Ascending aorta (tissue), 2 donors: ENCODE measurements at places on chromosomes 4 and X.

DNA sequence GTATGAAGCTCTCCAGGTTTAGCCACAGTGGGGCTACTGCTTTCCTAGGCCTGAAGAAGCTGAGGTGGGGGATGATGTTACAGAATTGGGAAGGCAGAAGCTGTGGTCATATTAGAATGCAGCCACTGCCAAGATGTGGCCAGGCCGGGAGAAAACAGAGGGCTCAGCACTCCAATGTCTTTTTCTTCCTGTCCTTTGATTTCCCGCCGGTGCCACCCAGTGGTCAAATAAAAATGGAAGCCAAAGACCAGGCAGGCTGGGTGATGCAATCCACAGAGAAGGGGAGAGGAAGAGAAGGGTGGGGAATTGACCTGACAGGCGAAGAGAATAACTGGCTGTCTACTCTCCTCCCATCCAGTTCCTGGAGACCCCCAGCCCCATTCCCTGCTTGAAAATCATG, 94.9 kb upstream of the SHISA3 start:
- H3K27me3 ChIP-seq: no peaks in the 10 kb centered on the region
- no peaks in the 10 kb centered on the region for H3K4me1 ChIP-seq
- no peak overlapping the region for H3K4me3 ChIP-seq
- no peak for DNase-seq

DNA sequence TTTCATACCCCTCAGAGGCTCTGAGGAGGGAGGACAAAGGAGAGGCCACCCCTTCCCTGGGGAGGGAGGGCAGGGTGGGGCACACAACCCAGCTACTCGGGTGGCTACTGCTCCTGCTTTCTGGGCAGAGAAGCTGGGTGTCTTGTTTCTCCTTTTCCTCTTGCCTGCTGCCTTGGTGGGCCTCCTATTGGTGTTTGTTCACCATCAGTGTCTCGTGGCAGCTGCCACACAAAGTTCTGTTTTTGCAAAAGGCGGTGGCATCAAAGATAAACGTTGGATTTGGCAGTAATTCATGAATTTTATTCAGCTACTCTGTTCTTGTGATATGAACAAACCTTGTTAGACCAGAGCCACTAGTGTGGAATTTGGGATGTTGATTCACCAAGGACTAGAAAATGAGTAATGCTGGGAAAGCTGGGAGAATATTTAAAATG, 153.0 kb upstream of the SCML1 start:
- H3K36me3 ChIP-seq: no peaks in the 10 kb centered on the region
- no peak for DNase-seq
- H3K27me3 ChIP-seq: no peaks in the 10 kb centered on the region
- peaks cover 23% of the 10 kb centered on the region for H3K4me1 ChIP-seq

- no peaks in the 10 kb centered on the region for H3K27me3 ChIP-seq
- H3K27ac ChIP-seq: no peak overlapping the region
- peaks cover 2% of the 10 kb centered on the region for H3K36me3 ChIP-seq
- no peak overlapping the region for H3K4me3 ChIP-seq
- no peak for DNase-seq
Measured at GRCh38 chr4:61933527-61933926, 733.4 kb downstream of the ADGRL3 start.

GRCh38 chrX:134184936-134185335, 52.0 kb upstream of the CCDC160 start:
- no peak overlapping the region for H3K4me3 ChIP-seq
- H3K27ac ChIP-seq: no peak overlapping the region
- no peak for DNase-seq

DNA sequence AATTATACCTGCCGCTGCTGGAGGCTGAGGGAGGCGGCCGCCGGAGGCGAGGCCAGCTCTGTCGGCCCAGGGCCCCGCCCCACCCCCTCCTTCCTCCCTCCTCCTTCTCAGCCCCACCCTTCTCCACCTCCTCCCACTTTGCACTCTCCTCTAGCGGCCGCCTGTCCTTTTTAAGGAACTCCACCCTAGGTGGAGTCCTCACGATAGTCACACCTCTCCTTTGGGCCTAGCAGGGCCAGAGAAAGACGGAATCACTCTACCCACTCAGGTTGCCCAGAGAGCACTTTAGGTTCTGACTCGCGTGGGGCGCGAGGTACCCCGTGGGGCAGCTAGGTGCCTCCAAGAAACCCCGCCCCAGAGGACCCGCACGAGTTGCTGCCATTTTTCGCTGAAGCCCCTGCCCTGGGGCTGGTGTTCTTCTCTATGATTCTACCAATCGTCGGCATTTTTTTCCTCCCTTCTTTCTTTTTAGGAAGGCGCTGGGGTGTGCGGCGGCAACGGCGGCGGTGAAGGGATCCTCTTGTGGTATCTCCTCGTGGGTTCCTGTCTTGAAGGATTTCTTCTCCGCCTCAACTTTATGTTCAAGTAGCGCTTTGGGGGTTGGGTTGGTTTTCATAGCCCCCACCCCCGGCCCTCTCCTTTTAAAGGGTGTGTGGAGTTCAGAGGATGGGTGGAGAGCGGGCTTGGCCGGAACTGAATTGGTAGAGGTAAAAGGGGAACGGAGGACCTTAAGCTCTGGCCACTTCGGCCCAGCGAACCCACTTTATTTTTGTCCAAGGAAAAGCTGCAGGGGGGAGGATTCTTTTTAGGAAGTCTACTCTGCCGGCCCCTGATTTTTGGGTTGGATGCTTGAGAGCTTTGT, at the start of gene KLF8:
TSS of gene KLF8 (plus strand) at position 136 of the 862 bp plus-strand sequence. CDS start 979 bp downstream, outside the sequence.
- peak within 1 kb of the TSS; percentile 61 for H3K4me3 ChIP-seq
- DNase-seq: peak; percentile 67
- H3K27ac ChIP-seq: peak within 1 kb of the TSS; percentile 76
- H3K4me1 ChIP-seq: no peaks in the 10 kb centered on the region
- H3K36me3 ChIP-seq: no peaks in the 10 kb centered on the region
- H3K27me3 ChIP-seq: no peaks in the 10 kb centered on the region

DNA sequence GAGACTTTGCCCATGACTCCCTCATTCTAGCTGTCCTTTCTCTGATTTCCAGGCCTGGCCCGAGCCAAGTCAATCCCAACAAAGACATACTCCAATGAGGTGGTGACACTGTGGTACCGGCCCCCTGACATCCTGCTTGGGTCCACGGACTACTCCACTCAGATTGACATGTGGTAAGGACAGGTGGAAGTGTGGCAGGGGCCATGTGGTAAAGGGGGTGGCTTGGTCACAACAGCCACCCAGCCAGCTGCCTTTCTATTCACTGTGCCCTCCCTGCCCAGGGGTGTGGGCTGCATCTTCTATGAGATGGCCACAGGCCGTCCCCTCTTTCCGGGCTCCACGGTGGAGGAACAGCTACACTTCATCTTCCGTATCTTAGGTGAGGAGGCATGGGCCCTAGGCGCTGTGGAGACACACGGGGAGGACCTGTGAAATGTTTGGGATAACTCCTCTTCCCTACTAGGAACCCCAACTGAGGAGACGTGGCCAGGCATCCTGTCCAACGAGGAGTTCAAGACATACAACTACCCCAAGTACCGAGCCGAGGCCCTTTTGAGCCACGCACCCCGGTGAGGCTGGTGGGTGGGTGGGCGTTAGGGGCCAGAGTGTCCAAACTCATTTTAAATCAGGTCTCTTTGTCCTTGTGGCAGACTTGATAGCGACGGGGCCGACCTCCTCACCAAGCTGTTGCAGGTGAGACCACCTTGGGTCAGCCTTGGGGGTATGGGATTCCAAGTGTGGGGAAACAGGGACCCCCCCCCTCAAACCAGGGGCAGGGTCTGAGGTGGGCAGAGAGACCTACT, 6.1 kb upstream of the USP11 start:
- no peak for DNase-seq
- H3K27ac ChIP-seq: no peak overlapping the region
- H3K4me1 ChIP-seq: no peaks in the 10 kb centered on the region
- no peaks in the 10 kb centered on the region for H3K27me3 ChIP-seq

- H3K36me3 ChIP-seq: no peaks in the 10 kb centered on the region
- no peaks in the 10 kb centered on the region for H3K27me3 ChIP-seq
- DNase-seq: peak; percentile 44
- H3K4me3 ChIP-seq: no peak overlapping the region
- H3K27ac ChIP-seq: no peak overlapping the region
Measured at GRCh38 chr4:2366252-2367192, 51.9 kb downstream of the ZFYVE28 start.

DNA sequence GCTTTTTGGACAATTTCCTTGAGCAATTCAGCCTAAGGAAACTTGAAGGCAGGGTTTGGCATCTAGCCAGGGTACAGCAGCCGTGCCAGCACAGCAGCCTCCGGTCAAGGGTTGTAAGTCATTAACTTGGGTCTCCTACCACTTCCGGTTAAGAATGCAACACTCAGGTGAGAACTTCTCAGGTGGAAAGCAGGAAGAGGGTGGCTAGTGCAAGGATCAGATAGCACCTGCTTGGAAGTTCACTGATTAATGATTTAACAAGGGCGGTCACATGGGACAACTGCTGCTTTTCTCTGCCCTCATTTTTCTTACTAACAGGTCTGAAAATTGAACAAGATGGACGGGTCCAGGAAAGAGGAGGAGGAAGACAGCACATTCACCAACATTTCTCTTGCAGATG, 30.1 kb upstream of the SCOC start:
- no peak overlapping the region for H3K27ac ChIP-seq
- no peaks in the 10 kb centered on the region for H3K36me3 ChIP-seq
- no peak for DNase-seq
- no peaks in the 10 kb centered on the region for H3K4me1 ChIP-seq
- no peaks in the 10 kb centered on the region for H3K27me3 ChIP-seq
